ENCODE measurements at places on chromosomes 4 and X. TPM values are rescaled to one million over a fixed set of nuclear protein-coding genes. Genes with fewer than 3 reads are reported as not detected.

Gene NR0B1
- not detected for total RNA-seq

Gene FDCSP
- not detected for total RNA-seq

Gene TRPC5OS
- total RNA-seq: not detected

Gene PNPLA4
- 18.5 TPM for total RNA-seq

Gene RAB9B
- 1.2 TPM for total RNA-seq

Gene IL9R
- not detected for total RNA-seq

Data from smooth muscle cell of bladder (primary cell).